ENCODE measurements at places on chromosomes 7 and 10.

DNA sequence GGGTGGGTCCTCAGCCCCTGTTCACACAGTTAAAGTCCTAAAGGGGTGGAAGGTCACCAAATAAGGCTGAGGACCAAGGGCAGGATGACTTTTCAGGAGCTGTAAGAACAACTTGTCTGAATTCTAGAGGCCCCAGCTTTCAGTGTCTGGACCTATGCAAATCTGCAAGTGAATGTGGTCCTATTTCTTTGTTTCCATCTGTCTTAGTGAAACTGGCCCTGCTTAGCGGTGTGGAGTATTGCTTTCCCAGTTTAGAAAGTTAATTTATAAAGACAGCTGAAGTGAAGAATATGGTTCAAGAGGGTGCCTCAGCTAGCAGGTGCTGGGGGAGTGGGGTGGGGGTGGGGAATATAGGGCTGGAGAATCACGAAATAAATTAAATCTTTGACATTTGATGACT, 40.1 kb downstream of the HHEX start:
- no peak for DNase-seq

- no peak for DNase-seq
These were observed 379.7 kb downstream of the PHTF2 start for GRCh38 chr7:78178319-78178718.

DNA sequence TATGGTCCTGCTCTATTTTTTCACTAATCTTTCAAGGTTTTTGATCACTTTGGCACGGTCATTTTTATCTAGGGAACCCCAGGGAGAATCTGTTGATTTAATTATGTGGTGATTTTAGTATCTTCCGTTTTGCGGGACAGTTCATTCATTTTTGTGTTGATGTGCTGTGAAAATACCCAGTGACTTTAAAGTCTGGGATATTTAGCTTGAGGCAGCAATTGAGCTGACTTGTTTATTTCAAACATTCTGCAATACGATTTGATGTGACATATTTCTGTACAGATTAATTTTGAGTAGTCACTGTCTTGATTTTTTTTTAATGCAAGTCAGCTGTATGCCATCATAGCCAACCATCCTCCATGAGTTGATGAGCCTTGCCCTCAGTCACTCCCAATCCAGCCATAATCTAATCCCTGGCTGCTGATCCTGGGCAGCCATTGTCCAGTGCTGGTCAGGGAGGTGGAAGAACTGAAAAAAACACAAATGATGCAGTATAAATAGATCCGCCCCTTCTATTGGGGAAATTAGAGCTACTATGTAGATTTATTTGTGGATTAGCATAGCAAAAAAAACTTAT, 183.4 kb downstream of the CCSER2 start:
- DNase-seq, result no peak

GRCh38 chr10:117885206-117885829, 161.4 kb downstream of the RAB11FIP2 start:
- DNase-seq, result no peak

DNA sequence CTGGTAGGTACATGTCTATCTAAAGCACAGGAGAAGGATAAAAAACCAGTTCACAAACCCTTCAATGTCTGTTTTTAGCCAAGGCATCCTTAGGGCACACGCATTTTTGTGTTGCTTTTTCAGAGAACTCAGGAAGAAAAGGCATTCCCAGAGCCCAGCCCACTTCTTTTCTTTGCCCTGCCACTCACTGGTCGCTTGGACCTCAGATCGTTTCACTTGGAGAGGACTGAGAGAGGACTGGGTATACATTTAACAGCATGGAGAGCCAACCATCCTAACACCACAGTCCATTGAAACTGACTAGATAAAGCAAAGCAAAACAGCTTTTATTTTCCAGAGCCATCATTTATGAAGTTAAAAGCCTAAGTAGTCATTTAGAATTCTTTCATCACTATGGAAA, 194.2 kb downstream of the CAMK1D start:
- DNase-seq, result no peak

DNA sequence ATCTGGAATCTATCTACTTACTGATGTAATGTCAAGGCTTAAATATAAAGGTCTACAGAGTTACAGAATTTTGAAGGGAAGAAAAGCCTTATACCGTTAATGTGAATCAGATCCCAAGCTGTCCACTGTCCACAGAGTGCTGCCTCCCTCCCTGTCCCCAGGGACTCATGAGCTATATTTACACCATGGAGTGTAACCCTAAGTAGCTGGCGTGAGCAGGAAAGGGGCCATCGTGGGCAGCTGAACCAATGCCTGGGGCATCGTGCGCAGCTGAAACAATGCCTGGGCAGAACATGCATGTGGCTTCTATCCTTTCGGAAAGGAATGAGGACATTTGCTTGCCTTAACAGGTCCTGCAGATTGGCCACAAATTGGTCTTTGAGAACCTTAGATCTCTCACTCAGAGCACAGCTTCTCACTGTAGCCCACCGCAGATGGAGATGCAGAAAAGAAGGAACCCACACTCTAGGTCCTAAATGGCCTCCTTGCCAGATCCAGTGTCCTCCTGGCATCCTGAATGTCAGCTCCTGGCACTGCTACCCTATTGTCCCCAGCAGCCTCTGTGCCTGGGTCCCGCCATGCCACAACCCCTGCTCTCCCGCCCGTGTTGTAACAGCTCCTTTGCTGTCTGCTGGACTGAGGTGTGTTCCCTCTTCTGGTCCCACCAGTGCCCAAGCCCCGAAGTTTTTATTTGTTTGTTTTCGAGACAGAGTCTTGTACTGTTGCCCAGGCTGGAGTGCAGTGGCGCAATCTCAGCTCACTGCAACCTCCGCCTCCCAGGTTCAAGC, 30.3 kb downstream of the CCDC3 start:
- DNase-seq, result no peak

GRCh38 chr7:105675934-105676371, 94.7 kb upstream of the EFCAB10 start:
- no peak for DNase-seq

DNA sequence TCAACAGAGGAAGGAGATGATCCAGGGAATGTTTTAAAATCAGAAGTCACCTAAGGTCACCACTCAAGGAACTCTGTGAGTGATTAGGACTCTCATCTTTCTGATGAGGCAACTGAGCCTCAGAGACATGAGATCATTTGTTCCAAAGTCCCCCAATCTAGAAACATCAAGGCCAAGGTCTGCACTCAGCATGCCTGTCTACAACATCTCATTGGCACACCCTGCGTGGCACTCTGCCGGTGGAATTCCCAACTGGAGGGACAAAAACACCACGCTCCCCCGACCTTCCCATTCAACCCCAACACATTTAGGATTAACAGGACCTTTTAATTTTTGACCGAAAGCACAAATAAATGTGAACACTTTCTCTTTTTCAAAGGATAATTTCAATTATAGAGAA, 31.4 kb downstream of the CPXM2 start:
- no peak for DNase-seq

DNA sequence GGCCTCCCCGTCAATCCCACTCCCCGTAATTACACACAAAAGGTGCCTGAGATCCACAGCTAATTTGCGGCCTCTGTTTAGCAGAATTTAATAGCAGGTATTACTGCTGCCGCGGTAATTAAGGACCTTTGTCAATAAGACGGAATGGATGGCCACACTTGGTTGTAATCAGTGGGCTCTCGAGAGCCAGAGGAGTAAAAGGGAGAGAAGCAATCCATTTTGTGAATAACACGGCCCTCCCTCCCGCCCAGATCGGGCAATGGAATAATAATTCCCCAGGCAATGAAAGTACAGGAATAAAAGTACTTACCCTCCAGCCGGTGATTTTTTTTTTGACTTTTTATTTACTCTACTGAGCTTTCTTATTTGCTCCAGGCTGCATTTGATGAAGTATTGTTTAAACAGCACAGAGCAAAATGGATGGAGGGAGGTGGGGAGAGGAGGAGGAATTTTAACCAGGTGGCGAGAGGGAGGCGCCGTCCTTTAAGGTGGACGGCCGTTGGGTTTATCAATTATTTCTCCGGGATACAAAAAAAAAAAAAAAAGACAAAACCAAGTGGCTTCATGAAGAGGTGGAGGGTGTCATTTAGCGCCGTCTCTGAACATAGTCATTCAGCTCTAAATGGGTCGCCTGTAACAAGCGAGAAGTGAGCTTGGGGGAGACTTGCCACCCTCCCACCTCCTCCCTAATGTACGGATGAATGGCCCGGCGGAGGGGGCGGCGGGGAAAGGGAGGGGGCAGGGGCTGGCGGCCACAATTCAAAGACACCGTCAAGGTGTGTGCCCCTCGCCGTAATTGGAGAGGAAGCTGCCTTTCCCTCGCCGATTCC, 120.3 kb downstream of the BUB3 start:
- DNase-seq, result no peak

GRCh38 chr10:91683975-91684374, 51.1 kb upstream of the PPP1R3C start:
- DNase-seq, result no peak

DNA sequence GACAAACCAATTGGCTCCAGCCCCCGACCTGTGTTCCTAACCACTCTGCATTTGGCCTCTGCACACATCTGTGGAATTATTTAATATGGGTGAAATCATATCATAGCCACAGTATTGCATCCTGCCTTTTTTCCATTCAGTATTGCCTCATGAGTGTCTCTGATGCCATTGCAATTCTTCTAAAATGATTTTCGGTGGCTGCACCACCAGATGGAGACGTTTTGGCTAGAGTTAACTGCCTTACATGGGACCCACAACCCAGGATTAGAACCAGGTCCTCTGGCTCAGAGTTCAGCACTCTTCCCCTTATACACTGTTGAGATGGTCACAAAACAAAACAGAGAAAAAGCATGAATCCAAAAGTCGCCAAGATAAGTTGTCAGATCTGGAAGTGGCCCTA, 180.8 kb downstream of the EMX2 start:
- DNase-seq, result no peak

DNA sequence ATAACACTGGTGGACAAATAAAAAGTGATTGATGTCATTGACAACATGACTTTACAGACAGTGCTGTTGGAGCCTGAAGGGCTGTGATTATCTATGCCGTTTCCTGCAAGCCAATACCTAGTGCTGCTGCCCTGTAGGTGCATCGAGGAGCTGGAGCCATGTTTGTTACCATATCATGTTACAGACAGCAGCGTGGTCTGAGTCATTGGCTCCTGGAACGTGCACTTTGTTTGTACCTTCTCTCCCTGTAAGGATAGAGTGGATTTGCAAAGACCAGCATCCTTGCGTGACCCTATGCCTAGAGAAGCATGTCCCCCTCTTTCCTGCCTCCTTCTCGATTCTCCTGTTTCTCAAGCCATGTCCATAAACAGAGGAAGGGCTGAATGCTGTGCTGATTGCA, 597.2 kb downstream of the TYW1 start:
- no peak for DNase-seq

DNA sequence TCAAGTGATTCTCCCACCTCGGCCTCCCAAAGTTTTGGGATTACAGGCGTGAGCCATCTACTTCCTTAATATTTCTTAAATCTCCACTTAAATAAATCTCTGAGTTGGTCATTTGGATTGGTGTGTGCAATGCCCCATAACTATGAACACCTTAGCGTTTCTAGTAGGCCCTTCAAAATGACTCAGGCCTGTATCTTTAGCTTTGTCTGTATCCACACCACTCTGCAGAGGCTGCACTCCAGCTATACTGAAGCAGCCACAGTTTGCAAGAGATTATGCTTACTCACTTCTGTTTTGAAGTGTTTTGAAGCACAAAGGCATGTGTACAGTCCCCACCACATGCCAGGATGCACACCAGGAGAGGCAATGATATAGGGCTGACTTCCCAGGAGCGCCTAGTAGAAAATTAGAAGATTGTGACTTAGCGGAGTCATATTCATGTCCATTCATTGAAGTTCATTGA, 2.4 kb upstream of the ST7 start:
- DNase-seq, result no peak

GRCh38 chr7:151696721-151697514, 177.2 kb upstream of the RHEB start:
- DNase-seq, result no peak

- no peak for DNase-seq
These were observed 211.8 kb upstream of the FOXK1 start for GRCh38 chr7:4470246-4470645.

DNA sequence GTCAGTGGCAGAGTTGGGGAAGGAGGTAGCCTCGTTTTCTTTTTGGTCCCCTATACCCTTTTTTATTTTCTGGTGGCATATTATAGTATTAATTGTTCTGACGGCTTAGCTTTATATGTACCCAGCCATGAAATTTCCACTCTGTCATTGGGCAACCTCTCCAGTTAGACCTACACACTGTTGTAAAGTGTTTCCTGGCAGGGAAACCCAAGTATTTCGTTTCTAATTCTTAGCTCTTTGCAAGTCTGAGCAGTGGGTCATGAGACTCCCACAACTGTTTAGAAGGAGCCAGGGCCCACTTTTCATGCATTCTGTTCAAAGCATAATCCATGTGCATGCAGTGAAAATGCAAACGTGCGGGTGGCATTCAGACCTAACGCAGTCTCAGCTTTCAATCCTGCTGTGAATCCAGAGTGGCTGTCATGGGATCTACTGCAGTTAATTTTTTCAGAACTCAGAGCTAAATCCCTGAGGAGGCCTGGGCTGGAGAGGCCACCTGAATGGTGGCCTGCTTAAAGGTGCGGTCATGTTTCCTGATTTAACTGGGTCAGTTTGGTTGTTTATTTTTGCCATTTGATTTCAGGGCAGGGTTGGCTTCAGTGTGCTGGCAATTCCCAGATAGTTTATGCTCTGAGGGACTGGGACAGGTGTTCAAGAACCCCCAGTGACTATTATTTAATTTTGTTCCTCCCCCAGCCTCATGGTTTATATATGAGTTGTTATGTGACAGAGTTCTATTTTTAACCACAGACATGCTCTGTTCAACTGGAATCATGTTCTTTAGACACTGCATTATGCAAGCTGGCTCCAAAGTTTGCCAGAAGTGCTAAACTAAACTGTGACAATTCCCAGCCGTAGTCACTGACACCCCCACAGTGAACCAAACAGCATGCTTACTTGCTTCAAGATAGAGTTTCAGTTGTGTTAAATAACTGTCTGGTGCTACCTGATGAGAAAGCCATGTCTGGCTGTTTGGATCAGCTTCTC, 27.4 kb upstream of the SYPL1 start:
- DNase-seq, result no peak

GRCh38 chr10:113381981-113382509, 170.8 kb upstream of the HABP2 start:
- DNase-seq, result peak; percentile 87
